ENCODE measurements at places on chromosomes 4 and X. TPM values are rescaled to one million over a fixed set of nuclear protein-coding genes. Genes with fewer than 3 reads are reported as not detected.

GRCh38 chrX:39000802-39001201, 199.5 kb downstream of the MID1IP1 start:
- no peak overlapping the region for H3K27ac ChIP-seq
- no peaks in the 10 kb centered on the region for H3K36me3 ChIP-seq
- DNase-seq = no peak
- no peaks in the 10 kb centered on the region for H3K27me3 ChIP-seq
- H3K4me3 ChIP-seq = no peak overlapping the region

- H3K36me3 ChIP-seq = no peaks in the 10 kb centered on the region
- no peak overlapping the region for H3K27ac ChIP-seq
- H3K27me3 ChIP-seq = peaks cover 17% of the 10 kb centered on the region
- H3K4me3 ChIP-seq = no peak overlapping the region
These were observed 236.1 kb downstream of the SPRY1 start for GRCh38 chr4:123632693-123633030.

TRAM1L1 gene
- total RNA-seq = not detected

PHOX2B gene
- total RNA-seq = not detected

NAP1L2 gene
- 2.1 TPM for total RNA-seq

SATL1 gene
- total RNA-seq = not detected
